ENCODE measurements at places on chromosomes 12 and 14.

GRCh38 chr12:123107926-123108681, 42.8 kb downstream of the PITPNM2 start:
- DNase-seq, result no peak

DNA sequence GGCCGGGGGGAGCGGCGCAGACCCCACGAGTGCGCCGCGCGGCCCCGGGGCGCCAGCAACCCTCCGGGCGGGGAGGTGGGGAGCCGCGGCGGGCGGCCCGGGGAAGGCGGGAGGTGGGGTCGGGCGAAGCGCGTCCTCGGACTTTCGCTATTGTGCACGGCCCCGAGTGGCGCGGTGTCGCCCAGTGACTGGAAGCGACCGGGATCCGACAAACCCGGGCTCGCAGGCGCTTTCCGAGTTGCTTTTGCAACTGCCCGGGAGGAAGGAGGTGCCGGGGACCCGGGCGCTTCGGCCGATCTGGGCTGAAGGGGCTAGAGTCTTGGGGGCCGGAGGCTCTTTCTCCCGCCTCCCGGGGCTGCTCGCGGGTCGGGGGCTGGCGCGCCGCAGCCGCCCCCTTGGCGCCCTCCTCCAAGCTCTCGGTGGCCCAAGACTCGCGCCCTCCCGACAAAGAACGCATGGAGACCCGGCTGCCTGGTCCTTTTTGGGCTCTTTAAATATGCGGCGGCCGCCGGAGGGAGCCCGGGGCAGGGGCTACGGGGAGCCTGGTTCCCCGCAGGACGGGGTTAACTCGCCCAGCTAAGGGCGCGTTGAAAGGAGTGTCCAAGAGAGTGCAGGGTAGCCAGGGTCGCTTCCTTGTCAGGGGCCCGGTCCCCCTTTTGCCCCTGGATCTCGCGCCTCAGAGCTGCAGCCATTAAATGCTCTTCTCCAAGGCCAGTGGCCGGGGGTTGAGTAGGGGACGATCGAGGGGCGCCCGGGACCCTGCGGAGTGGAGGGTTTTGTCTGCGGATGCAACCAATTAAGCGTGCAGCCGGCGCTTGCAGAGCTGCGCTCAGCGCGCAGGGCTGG, 1.4 kb downstream of the HMGA2 start:
- no peak for DNase-seq

GRCh38 chr12:93468008-93468371, 676 bp downstream of the MRPL42 start:
- DNase-seq, result no peak

DNA sequence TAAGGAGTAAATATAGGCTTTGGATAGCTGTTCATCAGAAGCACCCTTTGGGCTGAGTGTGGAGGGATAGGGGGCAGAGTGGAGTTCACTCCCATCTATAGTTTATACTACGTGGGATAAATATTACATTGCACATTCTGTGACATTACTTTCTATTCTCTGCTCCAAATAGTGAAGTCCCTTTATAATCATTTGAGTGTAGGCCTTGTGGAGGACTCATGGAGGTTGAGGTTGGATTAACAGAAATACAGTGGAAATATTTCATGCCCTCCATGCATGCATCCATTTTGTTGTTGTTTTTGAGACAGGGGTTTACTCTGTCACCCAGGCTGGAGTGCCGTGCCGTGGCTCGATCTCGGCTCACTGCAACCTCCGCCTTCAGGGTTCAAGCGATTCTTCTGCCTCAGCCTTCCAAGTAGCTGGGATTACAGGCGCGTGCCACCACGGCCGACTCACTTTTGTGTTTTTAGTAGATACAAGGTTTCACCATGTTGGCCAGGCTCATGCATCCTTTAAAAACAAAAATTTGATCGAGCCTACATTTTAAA, 1.4 kb downstream of the CHPT1 start:
- no peak for DNase-seq
